ENCODE measurements at places on chromosomes 11 and 22.
A peak's percentile ranks its signal among the peaks of the same experiment; 100 is the strongest.

GRCh38 chr11:108592591-108593213, 866 bp downstream of the EXPH5 start:
- no peak for DNase-seq

- DNase-seq, result peak; percentile 63
Observed at GRCh38 chr11:102534261-102534872, 3.8 kb upstream of the MMP7 start.

- DNase-seq, result no peak
Observed at GRCh38 chr11:70493891-70494290, 95.6 kb downstream of the CTTN start.

- DNase-seq, result no peak
Observed at GRCh38 chr22:23276656-23277582, 96.6 kb downstream of the BCR start.

DNA sequence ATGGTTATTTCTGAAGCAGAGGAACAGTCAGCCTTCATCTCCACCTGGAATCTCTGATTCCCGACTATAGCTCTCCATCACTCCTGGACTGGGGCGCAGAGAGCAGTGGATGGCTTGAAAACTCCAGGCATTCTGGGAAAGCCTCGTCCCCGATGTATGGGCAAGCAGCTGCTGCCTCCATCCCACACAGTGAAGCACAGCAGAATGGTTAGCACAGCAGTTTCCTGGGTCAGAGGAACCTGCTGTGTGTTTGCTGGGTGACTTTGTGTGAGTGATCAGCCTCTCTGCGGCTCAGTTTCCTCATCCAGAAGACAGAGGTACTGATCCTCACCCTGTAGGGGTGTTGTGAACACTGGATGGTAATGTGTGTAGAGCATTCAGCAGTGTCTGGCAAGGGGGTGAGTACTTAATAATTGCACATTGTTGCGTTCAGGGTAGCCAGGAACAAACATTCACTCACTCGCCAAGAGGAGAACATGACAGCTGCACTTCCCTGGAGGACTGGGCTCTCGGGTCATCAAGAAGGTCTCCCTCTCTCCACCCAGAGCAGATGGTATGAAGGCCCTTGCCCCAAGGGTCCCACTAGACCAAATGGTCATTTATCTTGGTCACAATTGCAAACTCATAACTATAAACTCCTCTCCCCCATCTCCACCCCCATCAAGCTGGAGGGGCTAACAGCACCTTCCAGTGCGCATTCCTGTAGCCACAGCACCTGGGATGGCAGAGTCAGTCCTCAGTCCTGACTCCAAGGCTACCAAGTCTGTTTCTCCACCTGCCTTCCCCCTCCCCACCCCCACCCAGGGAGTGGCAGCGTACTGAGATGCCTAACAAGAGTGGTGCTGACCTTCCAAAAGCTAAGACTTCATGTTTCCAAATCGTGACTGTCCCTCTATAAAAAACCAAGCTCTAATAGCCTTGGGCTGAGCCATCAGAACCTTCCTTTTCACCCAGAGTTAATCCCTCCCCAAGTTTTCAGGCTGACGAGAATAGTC, 1.5 kb upstream of the CHST1 start:
- DNase-seq, result no peak

DNA sequence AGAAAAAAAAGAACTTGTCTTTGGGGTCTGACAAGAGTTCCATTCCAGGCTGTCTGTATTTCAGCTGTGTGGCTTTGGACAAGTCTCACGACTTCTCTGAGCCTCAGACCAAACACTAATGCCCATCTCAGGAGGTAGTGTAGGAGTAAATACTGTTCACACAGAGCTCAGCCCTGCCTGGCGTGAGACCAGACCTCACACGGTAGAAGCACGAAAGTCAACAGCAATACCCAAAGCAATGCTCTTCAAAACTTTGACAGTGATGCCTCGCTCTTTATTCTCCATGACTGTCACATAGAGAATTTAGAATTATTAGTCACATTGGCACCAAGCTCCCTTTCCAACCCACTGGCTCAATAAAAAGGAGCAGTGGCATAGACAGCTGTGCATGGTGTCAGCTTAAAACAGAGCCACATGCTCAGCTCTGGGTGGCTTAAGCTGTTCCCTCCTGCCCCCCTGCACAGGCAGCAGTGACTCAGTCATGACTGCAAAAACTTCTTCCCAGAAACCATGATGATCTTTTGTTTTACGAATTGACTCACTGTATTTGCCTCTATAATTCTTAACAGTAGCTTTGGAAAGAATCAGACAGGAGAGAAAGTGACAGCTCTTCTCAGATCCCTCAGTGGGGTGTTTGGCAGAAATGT, 74.0 kb upstream of the PHF21B start:
- DNase-seq, result peak; percentile 95

GRCh38 chr11:12260731-12261521, 116.4 kb upstream of the PARVA start:
- DNase-seq, result no peak

DNA sequence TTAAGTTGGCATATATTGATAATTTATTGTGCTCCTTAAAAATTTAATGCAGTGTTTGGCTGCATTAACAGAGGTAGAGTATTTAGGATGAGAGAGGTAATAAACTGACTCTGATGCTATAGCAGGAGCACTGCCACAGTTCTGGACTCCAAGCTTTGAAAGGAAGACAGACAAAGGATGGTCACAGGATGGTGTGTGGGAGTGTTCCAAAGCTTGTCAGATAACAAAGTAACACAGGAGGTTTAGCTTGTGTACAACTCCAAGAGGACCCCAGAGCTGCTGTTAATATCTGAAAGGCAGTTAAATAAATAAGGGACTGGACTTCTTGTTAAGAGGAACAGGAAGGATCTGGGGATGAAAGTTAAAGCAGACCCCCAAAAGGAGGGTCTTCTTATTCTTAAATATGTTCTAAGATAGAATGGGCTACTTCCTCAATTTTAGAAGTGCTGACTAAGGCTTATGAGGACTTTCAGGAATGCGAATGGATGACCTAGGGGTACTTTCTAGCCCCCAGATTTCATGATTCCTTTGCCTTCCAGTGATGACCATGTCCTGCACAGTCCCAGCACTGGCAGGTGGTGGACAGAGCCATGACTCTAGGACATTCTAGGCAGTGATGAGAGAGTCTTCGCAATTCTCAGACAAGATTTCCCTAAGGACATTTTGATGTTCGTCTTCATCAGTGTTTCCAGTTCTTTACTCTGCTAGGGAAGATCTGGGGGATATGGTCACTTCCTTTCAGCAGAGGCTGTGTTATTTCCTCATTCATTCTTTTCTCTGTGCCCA, 149.1 kb upstream of the RASSF10 start:
- no peak for DNase-seq

- DNase-seq, result peak; percentile 25
Observed at GRCh38 chr11:127993788-127994187, 593.6 kb downstream of the ETS1 start.

GRCh38 chr11:82895437-82896091, 4.7 kb downstream of the PRCP start:
- no peak for DNase-seq

All from LHCN-M2 (cell line).